ENCODE measurements at places on chromosomes 16 and 17.

DNA sequence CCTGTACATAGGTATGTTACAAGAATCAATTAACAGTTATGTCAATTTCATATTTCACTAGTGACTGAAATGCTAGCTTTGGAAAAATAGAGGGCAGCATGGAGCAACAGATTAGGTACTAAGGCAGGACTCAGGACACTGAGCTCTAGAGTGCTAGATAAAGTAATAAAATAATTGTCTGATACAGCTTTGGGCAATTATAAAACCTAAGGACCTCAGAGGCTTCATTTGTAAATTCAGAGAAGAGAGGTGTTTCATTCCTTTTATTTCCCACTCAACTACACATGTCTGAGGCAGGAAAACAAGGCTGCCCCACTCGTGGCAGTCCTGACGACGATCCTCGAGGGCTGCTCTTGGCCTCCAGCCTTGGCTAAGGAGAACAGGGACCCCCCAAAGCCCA is 81.5 kb downstream of the CA4 start:
- DNase-seq = no peak

GRCh38 chr16:29908719-29909220 is 8.5 kb downstream of the ASPHD1 start:
- DNase-seq = no peak

- DNase-seq = no peak
These were observed 51.8 kb downstream of the SF3B3 start for GRCh38 chr16:70575376-70575775.

- DNase-seq = no peak
These were observed 8.8 kb downstream of the ENGASE start for GRCh38 chr17:79083191-79083971.

DNA sequence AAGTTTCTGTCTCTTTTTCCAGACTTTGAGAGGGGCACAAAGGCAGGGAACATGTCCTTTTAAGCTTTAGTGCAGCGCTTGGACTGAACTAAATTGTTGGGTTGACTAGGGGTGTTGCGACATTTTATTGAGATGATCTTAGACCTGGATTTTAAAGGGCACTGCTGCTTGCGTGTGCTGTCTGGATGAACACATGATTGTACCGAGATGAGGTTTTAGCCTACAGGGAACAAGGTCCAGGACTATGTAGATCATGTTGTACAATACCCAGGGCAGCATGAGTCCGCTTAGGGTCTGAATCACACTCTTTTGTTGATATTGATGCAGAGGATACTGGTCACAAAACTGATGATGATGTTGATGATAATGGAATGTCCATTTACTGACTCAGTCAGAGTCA is 5.2 kb upstream of the RGS9 start:
- no peak for DNase-seq
